NCI-H1694 treated with DMSO at 0.1 percent for 48 hours (cell line): ENCODE measurements at places on chromosomes 1 and 21.

DNA sequence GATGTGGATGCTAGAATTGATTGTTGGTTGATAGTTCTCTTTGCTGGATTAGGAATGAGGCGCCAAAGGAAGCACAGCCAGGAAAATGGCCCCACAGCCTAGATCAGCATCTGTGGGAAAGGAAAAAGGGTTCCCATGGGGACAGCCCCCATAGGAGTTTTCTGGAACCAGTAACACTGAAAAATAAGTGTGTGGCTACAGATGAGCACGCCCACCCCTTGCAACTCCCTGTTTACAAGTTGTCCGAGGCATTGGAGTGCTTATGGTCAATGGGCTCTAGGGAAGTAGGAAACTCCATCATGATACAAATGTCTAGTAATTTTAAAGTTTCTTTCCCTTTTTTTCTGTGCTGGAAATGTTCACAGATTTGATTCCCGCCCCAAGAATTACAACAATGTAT, 23.8 kb upstream of the UBE2U start:
- no peak for DNase-seq

GRCh38 chr1:107683683-107684082, 281.3 kb downstream of the VAV3 start:
- DNase-seq, result no peak

GRCh38 chr1:57118948-57119603, 153.3 kb upstream of the C8B start:
- DNase-seq, result no peak

GRCh38 chr1:159122005-159122621, 45.5 kb upstream of the AIM2 start:
- no peak for DNase-seq
